ENCODE measurements at places on chromosomes 11 and 22.

DNA sequence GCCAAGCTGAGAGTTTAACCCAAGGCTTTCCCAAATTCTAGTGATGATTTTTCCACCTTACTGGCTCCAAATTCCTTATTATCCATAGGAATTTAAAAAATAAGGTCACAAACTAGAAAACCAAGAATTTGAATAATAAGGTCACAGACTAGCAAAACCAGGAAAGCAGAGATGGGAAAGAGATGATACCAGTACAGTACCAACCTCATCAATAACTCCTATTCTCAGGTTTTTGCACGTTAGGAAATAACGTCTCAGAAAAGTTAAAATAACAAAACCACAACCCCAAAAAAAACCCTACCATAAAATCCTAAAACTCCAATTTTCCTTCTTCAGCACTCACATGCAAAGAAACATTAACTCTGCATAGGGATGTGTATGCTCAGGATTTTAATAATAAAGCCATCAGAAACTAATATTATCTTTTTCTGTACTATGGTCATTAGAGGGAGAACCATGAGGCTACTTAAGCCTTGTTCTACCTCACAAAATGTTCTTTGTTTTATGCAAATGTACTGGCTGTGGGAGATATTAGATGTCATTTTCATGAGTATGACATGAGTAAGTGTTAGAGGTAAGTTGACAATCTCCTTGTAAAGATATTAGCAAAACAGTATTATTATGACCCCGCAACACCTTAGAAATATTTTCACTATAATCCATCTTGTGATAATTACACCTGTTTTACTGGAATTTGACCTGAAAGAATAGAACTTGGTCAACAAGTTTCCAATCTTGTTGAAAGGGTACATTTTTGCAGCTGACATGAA lies 16.1 kb upstream of the EED start:
- DNase-seq, result no peak

- DNase-seq, result no peak
Measured at GRCh38 chr22:26321469-26321913, 107.6 kb upstream of the ASPHD2 start.

DNA sequence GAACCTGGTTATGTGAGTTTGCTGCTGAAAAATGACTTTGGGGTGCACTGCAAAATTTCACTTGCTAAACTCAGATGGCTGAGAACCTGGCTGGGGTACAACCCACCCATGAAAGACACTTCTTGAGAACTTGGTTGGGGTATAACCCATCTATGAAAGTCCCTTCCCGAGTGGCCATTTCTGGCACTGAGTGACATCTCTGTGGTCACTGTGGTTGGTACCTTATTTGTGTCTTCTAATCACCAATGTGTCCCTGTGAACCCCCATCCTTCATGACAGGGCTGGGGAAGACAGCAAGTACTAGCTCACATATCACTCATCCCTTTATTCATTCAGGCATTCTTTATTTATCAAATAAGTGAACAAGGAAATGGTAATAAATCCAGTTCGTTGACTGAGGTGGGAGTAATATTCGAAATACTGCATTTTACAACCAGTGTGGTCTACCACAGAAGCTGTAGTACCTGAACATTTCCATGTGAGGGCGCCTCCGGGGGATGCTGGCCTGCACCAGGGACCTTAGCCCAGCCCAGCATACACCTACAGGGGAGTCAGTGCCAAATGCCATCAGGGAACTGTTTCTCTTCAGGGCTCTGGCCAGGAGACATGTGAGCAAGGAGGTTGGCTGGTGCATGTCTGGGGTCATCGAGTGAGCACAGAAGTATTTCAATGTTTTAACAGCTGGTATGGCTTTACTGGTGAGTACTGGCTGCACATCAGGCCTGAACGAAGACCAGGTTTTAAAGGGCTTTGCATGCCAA lies 122.1 kb downstream of the CSNK2A3 start:
- peak; percentile 59 for DNase-seq

- DNase-seq, result peak; percentile 24
Measured at GRCh38 chr22:35873426-35873825, 155.2 kb downstream of the RBFOX2 start.

GRCh38 chr11:48011798-48012391 lies 31.5 kb downstream of the PTPRJ start:
- DNase-seq, result no peak

DNA sequence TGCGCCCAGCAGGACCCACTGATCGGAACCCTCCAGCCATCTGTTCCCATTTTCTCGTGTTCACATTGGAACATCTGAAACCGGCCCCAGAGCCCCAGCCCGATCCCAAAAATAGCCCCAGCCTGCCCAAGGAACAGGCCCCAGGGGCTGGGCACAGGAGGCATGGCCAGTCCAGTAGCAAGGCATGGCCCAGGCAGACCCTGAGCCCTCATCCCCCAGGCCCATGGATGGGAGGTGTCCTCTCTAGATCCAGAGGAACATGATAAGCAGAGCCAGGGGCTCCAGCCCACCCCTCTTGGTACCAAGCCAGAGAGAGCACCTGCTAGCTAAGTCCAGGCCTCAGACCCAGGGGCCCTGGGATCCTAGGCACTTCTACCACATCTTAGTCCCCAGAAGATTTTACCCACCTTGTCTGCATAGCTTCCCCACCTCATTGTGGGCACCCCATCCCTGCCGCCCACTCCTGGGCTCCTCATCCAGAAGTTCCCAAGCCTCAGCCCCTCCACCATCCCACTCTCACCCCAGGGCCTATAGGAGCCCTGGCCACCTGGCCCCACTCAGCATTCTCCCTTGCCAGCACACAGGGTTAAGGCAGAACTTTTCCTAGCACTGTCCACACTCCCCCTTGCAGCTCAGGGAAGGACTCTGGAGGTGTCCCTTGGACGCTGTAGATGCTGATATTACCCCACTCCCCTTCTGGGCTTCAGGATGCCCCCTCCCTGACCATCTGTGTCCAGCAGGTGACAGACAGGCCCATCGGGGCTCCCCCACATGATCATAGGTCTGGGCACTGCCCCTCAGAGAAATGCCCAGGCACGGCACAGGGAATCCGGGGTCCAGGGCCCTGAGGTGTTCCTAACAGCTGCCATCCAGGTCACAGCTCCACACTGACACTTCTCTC lies 9.5 kb downstream of the BCL9L start:
- DNase-seq, result no peak

DNA sequence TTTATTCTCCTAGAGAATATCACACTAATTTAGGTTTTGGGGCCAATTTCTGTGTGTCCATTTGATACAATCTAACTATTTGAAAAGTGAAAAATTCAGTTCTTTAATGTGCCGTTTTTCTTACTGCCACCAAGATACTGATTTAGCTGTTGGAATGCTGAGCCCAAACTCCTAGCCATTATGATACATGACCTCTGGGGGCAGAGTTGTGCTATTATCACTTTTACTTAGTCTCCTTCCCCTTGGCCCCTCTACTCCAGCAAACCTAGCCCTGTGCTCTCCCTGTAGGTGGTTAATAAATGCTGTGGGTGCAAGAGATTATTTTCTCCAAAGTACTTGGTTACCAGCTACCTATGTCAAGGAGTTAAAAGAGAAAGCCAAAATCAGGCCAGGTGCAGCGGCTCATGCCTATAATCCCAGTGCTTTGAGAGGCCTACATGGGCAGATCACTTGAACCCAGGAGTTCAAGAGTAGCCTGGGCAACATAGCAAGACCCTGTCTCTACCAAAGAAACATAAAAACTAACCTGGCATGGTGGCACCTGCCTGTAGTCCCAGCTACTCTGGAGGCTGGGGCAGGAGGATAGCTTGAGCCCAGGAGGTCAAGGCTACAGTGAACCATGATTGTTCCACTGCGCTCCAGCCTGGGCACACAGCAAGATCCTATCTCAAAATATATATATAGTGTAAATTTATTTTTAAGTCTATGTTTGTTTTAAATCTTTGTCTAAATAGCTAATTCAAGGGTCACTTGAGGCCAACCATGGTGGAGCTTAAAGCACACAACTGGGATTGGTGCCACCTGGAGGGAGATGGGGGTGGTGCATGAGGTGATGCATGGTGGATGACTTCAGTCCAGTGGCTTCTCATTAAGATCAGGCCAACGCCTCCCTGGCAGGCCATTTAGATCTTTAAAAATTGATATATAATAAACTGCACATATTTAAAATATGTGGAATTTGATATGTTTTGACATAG lies 193.2 kb upstream of the PLET1 start:
- DNase-seq, result no peak

DNA sequence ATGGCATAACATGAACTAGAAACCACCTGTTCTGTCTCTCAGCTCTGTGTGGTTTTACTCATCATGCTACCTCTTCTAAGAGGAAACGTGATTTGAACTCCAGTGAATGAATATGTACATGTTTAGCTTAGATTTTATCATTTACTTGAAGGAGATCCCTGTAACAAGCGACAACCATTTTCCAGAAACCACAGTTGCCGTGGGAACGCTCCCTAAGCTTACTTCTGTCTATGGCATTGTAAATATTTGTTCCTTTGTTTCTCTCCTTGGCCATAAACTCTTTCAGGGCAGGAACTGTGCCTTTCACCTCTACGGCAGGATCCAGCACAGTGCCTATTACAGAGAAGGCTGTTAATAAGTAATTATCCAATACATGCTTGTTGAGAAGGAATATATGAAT lies 17.1 kb upstream of the TPH1 start:
- DNase-seq, result no peak

GRCh38 chr11:85752890-85753581 lies 57.9 kb downstream of the SYTL2 start:
- no peak for DNase-seq

GRCh38 chr11:83764643-83765042 lies 478.5 kb upstream of the CCDC90B start:
- DNase-seq, result no peak

GRCh38 chr11:67493548-67494370 lies 10.9 kb downstream of the AIP start:
- DNase-seq, result no peak

DNA sequence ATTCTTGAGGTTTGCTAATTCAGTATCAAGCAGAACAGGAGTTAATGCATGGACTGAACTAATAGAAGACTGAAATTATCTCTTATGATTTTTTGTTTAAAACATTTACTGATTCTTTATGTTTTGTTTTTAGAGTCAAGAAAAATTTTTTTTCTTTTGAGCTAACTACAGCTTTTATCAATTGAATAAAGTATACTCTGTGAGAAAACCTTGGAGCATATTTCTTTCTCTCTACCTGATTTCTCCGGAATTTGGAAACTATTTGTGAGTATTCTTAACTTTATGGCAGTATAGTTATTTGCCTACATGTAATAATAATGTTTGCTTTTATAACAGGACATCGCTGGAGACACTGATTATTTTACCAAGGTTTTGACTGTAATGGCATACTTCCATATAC lies 18.1 kb upstream of the CRTAM start:
- no peak for DNase-seq

GRCh38 chr11:69573761-69574607 lies 67.0 kb upstream of the CCND1 start:
- no peak for DNase-seq

- no peak for DNase-seq
Measured at GRCh38 chr22:45977003-45977411, at the start of gene WNT7B. Gene WNT7B, minus strand, starts transcription at chr22:45977162. Its CDS starts 408 bp downstream, at chr22:45976754.

- DNase-seq, result no peak
Measured at GRCh38 chr11:70220136-70220535, 17.0 kb downstream of the FADD start.

DNA sequence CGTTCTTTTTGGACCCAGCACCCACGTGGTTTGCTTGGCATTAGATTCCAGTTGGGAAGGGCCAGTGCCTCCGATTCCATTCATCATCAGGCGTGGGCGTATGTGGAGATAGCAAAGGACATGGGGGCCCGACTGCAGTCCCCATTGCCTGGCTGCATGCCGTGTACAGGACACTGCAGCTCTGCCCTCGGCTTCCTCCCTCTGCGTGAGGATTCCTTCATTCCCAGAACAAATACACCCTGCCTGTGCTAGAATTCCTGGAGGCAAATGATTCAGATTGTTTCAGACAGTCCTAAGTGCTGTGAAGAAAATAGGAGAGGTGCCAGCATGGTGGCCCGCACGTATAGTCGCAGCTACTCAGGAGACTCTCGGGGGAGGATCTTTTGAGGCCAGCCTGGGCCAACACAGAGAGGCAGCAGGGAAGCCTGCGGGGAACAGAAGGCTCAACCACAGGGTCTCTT lies 15.4 kb downstream of the DERL3 start:
- no peak for DNase-seq

GRCh38 chr11:119529063-119529845 lies 106.3 kb upstream of the THY1 start:
- no peak for DNase-seq

DNA sequence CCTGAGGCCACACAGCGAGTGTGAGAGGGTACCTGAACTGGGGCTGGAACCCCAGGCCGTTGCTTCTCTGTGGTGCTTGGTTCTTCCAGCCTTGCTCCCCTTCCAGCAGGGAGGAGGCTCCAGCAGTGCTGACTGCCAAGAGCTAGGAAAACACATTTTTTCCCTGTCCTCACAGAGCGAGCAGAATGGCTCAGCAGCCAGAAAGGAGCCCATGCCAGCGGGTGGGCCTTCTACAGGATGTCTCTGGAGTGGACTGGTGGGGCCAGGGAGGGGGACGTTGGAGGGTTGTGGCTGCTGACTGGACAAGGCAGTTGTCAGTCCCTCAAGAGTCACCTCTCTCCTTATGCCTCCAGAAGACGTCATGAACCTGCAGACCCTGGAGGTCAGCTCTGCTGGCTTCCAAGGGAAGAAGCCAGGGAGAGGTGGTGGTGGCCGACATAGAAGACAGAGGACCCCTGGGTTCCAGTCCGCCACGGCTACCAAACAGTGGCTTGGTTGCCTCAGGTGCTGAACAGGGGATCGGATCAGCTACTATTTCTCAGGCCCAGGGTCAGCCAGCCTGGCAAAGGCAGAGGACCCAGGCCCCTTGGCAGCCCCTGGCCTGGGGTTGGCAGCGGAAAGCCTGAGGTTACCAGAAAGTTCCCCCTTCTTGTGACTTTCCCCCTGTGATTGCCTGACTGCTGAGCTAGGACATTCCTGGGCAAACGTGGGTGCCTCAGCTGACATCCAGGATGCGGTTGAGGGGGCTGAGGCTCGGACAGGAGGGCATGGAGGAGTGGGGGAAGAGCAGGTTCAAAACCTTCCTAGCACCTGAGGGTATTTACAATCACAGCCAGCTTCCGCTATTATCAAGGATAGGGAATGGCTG lies 3.7 kb downstream of the MAFF start:
- DNase-seq, result no peak

DNA sequence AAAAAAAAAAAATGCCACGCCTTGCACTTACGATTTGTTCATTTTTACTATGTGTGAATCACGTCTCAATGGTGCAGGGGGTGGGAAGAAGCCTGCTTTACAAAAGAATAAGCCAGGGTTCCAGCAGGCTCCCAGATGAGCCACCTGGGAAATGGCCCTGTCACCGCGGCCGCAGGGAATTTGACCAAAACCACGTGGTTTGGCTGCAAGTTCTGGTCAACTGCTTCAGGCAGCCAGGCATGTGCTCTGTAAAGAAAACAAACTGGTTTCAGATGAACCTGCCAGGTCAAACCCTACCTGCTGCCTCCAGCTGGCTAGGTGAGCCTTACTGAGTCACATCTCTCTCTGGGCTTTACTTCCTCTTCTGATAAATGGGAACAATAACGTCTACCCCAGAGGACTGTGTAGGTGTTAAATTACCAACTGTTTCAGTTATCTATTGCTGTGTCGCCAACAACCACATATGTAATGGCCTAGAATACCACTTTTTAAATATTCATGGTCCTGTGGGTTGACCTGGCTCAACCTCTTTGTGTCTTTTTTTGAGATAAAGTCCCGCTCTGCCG lies 30.5 kb upstream of the GCAT start:
- peak; percentile 74 for DNase-seq

Data from GM12878 (cell line).